Uterine smooth muscle cell (primary cell): ENCODE measurements at places on chromosomes 6 and 20. TPM values are rescaled to one million over a fixed set of nuclear protein-coding genes. Genes with fewer than 3 reads are reported as not detected.

DOK5 gene
- total RNA-seq: 14.6 and 15.6 TPM in 2 replicates

ZNF292 gene
- total RNA-seq: 31.3 and 37.9 TPM in 2 replicates

MAP3K7 gene
- 35.7 and 41.5 TPM in 2 replicates for total RNA-seq

RAB44 gene
- under 0.01 TPM in 1 of 2 replicates, not detected in the other for total RNA-seq

SALL4 gene
- total RNA-seq: 0.22 and 0.25 TPM in 2 replicates

B4GALT5 gene
- 18.3 and 19.0 TPM in 2 replicates for total RNA-seq

ALDH5A1 gene
- 1.3 and 2.1 TPM in 2 replicates for total RNA-seq

PDE7B gene
- total RNA-seq: 2.5 and 2.8 TPM in 2 replicates

NCOA7 gene
- 46.1 and 84.0 TPM in 2 replicates for total RNA-seq

SERAC1 gene
- total RNA-seq: 9.6 and 16.7 TPM in 2 replicates

PROKR2 gene
- total RNA-seq: not detected in 2 replicates

TRIM38 gene
- total RNA-seq: 9.0 and 11.5 TPM in 2 replicates

EYA2 gene
- 1.6 and 2.0 TPM in 2 replicates for total RNA-seq

POPDC3 gene
- total RNA-seq: 20.6 and 23.6 TPM in 2 replicates

HSPA12B gene
- total RNA-seq: 0.11 and 0.12 TPM in 2 replicates

ACAT2 gene
- total RNA-seq: 144 and 145 TPM in 2 replicates

LIME1 gene
- total RNA-seq: 5.2 and 7.0 TPM in 2 replicates

NKAIN4 gene
- not detected in 2 replicates for total RNA-seq

AIF1 gene
- not detected in 2 replicates for total RNA-seq

COL21A1 gene
- total RNA-seq: 6.2 and 6.9 TPM in 2 replicates

ELOVL2 gene
- total RNA-seq: 0.11 TPM in 1 of 2 replicates, not detected in the other

TMEM14A gene
- 33.1 and 42.8 TPM in 2 replicates for total RNA-seq

PAK5 gene
- not detected in 2 replicates for total RNA-seq
